ENCODE measurements at places on chromosomes 16 and 17.

GRCh38 chr16:17769065-17769464, 298.3 kb upstream of the XYLT1 start:
- no peak for DNase-seq

DNA sequence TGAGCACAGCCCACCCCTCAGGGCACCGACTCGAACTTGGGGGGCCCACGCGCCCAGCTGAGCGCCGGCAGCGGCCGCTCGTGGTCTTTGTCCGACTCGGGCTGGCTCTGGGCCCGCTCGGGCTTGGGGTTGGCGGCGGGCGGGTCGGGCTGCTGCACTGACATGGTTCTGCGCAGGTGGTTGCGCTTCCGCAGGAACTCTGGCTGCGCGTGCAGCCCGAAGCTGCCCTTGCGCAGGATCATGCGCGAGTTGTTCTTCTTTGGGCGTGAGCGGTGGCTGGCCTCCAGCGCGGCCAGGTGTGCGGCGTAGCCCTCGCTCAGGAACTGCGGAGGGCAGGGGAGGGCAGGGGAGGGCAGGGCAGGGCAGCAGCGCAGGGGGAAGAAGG, 11.1 kb downstream of the PIMREG start:
- DNase-seq, result peak; percentile 14

DNA sequence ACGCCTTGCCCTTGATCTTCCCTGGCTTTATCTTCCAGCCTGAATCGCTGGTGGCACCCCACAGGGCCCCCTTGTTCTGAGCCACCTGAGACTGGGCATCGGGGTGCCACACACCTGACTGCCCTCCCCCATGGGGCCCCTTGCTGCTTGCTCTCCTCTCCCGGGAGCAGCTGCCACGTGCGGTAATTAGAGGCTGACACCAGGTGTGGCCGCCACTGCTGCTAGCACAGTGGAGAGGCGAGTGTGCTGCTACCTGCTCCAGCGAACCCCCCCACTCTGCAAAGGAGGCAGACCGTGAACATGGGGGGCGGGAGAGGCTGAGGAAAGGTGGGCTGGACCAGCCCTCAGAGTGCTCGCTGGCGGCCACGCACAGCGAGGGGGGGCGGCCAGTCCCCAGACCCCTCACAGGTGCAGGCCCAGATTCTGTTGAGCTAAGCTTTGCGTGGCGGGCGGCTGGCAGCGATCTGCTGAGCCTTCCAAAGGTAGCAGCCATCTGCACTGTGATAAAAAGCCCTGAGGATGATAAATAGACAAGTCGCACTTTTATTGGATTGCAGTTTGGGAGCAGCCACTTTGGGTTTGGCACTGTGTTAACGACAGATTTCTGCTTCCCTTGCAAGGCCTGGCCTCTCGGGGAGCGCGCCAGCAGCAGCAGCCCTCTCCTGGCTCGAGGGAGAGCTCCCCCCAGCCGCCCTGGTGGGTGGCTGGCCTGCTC, 167.9 kb upstream of the GSE1 start:
- peak; percentile 89 for DNase-seq

DNA sequence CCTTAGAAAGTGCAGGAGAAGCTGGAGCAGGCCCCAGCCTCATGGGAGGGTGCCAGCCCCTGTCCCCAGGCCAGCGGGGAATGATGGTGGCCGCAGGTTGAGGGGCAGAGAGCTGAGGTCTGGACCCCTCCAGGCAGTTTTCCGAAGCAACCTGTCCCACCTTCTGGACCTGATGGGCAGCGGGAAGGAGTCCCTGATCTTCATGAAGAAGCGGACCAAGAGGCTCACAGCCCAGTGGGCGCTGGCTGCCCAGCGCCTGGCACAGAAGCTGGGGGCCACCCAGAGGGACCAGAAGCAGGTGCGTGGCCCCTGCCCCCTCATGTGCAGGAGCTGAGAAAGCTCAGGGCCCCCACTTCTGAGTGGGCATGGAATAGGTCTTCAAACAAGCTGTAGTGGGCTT, 36.8 kb downstream of the MGAT5B start:
- DNase-seq, result no peak

- DNase-seq, result no peak
These were observed 68.3 kb downstream of the GTF3C1 start for GRCh38 chr16:27481282-27481934.

GRCh38 chr16:47213761-47214440, 70.2 kb upstream of the NETO2 start:
- no peak for DNase-seq

- DNase-seq, result no peak
These were observed 3.0 kb upstream of the QPRT start for GRCh38 chr16:29675811-29676643.

- DNase-seq, result no peak
These were observed 17.6 kb upstream of the ABR start for GRCh38 chr17:1197379-1197778.

Data from DMS153 (cell line).